T-helper 2 cell (primary cell): ENCODE measurements at places on chromosomes 2 and 18.

- DNase-seq: peak; percentile 5
Measured at GRCh38 chr2:47708801-47709499, 74.0 kb upstream of the MSH6 start.

GRCh38 chr18:45046228-45046627 lies 365.5 kb downstream of the SETBP1 start:
- no peak for DNase-seq

DNA sequence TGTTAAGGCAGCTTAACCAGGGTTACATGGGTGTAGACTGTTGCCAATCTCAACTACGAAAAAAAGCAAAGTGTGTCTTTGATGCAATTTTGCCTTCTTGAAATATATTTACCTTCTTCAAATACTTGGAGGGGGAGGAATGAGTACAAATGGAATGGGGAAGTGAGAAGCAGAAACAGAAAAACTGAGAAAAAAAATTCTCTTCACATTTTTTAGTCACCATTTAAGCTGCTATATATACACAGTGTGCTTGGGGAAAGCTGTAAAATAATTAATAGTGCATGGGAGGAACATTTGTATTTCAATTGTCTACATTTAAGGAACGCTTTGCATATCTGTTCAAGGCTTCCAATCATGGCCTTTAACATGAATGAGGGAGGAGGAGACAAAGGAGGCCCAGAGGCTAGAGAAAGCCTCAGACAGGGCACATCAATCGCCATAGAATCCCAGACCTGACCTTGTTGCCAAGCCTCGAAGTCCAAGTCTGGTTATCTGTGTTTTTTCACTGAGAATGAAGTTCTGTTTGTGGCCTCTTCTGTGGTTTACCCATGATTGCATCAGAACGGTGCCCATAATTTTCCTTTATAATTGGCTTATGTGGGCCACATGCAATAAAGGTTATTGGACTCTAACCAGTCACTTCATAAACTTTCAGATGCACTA lies 158.6 kb downstream of the PIK3C3 start:
- DNase-seq: peak; percentile 35

DNA sequence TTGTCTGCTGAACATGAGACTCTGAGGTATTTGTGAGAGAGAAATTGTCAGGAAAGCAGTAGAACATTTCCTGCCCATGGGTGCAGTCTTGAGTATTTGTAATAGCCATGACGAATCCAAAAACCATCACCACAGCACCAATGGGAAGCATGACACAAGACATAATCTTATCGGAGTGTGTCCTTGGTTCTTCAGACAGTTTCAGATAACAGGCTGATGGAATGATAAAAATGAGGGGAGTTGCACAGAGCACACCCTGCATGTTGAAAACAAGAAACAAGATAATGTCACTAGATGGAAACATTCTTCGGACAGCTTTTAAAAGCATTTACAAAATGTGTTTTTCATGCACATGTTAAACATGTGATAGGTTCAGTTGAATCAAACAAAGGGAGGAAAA lies 56.9 kb downstream of the SLC38A11 start:
- no peak for DNase-seq

DNA sequence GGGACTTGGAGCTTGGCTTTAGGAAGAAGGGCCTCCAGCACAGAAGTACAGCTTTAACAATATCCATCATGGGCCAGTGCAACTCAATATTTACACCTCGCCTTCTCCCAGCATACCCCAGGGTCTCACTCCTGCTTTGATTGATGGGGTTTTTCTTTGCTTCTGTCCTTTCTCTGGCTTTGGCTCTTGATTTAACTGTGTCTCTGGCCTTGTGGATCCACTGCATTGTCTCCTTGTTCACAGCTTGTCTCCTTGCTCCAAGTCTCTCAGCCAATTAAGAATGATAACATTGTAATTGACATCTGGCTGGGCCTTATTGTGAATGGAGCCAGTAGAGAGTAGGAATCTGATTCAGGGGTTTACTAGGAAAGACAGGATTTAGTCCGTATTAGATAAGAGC lies 1019.5 kb downstream of the TMEM182 start:
- no peak for DNase-seq

DNA sequence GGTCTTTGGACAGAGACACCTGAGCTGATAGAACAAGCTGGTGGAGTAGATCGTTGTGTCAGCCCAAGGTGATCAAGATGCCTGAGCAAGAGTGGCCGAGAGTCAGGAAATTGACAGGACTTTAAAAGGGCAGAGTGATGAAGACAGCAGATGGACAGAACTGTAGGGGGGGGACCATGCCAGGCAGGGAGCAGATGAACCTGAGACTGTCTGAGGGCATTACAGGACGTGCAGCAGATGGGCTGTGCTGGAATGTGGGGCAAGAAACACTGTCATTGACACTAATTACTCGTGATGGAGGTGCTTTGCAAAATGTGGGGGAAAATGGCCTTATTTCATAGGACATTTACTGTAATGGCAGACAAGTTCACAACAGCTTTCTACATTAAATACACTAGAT lies 225.0 kb downstream of the THSD7B start:
- no peak for DNase-seq

GRCh38 chr2:25524507-25524906 lies 148.9 kb downstream of the DTNB start:
- no peak for DNase-seq

DNA sequence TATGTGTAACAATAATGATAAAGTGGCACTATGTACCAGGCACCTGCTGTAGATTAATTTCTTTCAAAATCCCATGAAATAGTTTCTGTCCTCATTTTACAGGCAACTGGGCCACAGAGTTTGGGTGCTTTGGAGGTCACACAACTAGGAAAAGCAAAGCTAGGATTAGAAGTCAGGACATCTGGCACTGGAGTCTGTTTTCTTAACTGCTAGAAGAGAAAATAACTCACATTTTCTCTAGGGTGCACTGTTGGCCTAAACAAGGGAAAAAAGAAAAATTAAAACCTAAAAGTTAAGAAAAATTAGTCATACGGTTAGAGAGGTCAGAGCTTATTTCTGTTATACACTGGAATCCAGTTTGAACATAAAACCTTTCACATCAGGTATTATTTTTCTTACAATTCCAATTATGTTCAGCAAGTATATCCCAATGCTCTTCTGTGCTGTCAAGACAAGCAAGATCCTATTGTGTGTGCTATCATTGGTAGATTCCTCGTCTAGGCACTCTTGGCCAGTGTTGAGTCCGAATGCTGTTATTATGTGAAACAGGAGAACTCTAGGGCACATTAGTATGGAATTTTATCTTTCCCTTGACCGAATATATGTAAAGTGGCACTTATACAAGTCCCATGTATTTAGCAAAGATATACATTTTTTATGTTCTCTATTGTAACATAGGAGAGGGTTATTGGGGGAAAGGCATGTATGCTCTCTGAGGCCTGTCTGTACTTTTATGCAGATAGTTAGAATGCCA lies 1.5 kb upstream of the OSGEPL1 start:
- no peak for DNase-seq

DNA sequence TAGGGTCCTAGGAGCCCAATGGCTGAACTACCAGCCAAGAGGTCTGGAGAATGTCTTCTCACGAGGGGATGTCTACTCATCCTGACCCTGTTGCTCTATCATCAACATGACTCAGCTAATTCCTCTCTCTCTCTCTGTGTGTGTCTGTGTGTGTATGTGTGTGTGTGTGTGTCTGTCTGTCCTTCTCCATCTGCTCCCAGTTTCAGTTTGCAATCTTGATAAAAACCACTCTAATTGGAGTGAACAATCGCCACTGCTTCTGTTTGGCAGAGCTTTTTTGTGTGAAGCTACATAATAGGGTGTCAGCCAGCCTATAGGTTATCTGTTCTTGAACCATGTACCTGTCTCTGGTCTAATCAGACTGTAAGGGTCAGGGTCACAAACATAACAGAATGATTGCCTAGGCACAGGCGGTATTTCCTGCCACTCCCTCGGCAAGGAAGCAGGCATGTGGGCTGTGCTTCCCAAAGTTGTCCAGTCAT lies 219.8 kb downstream of the SH3BP4 start:
- DNase-seq: no peak

DNA sequence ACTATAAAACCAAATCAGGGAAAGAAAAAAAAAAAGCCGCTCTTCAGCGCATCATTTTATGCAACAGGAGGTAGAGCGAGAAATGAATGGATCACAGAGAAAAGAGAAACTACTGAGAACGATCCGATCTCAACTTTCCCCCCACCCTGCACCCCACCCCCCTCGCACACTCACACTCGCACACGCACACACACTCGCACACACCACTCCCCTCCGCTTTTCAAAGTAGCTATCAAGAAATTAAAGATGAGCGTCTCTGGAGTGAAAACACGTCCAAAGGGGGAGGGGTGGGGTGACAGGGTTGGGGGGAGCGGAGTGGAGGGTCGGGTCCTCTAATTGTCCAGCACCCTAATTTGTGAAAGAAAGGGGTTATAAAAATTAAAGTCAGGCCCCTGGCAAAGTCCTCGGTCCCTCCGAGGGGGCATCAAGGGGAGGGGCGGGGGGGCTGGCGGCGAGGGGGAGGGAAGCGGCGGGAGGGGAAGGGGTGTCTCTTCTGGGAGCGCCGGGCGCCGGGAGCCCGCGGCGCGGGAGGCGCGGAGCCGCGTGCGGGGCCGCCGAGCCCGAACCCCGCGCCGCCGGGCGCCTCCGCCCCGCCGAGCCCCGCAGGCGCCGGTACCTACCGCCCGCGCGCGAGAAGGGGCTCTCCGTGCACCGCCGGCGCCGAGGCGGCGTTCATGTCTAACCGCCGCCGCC lies 428 bp downstream of the TCF4 start:
- no peak for DNase-seq

DNA sequence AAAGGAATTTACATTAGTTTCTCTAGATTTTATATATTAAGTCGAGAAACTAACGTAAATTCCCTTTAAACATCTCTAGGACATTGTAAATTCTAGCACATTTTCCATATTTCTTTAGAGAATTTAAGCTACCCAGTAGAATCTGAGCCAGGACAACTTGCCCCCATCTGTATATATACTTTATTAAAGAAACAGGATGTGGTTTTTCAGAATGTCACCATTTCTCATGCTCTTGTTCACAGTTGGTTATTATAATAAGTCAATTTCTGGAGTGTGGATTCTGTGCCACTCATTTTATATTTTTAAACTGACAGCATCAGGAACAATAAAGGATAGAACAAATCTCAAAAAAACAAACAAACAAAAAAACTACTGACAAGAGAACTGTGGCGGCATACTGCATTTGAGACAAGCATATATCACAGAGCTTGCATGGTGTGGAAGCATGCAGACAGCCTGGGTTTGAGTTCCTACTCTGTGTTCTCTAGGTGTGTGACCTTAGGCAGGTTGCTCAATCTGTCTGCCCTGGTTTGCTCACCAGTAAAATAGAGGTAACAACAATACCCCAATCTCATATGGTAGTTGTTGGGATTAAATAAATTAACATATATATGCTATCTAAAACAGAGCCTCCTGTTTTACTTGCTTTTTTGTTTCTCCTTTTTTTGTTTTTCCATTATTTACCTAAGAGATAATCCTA lies 61.4 kb upstream of the DNER start:
- no peak for DNase-seq

- no peak for DNase-seq
Measured at GRCh38 chr18:56799756-56800155, 148.6 kb downstream of the WDR7 start.

GRCh38 chr18:48756511-48757226 lies 194.1 kb downstream of the SMAD7 start:
- DNase-seq: no peak

DNA sequence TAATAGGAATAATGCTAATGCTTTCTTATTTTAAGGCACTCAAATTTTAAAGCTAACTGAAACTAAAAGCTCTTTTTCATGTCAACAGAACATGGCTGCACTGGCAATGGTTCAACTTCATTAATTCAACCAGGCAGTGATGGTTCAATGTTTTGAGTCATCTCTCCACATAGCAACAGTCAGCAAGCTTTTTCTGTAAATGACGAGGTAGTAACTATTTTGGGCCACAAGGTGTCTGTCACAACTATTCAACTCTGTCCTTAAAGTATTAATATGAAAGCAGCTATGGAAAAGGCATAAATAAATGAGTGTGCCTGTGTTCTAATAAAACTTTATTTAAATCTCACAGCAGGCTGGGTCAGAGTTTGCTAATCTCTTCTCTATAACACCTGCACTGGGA lies 1425.6 kb upstream of the PIK3C3 start:
- DNase-seq: no peak

DNA sequence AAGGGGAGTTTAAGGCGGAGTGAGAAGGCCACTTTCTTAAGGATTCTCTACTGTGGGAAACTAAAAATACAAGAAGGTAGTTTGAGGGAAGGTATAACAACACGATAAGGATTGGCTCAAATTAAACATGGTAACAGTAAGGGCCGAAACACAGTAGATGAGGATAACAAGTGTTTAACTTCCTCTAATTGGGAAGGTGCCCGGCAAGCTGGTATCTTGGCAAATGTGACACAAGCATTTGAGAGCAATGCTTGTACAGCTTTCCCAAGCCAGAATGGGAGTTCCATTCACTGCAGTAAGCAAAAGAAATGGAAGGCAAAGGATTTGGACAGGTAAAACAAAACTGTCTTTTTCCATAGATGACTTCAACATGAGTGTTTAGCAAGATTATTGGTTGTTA lies 19.8 kb downstream of the USP40 start:
- DNase-seq: no peak

DNA sequence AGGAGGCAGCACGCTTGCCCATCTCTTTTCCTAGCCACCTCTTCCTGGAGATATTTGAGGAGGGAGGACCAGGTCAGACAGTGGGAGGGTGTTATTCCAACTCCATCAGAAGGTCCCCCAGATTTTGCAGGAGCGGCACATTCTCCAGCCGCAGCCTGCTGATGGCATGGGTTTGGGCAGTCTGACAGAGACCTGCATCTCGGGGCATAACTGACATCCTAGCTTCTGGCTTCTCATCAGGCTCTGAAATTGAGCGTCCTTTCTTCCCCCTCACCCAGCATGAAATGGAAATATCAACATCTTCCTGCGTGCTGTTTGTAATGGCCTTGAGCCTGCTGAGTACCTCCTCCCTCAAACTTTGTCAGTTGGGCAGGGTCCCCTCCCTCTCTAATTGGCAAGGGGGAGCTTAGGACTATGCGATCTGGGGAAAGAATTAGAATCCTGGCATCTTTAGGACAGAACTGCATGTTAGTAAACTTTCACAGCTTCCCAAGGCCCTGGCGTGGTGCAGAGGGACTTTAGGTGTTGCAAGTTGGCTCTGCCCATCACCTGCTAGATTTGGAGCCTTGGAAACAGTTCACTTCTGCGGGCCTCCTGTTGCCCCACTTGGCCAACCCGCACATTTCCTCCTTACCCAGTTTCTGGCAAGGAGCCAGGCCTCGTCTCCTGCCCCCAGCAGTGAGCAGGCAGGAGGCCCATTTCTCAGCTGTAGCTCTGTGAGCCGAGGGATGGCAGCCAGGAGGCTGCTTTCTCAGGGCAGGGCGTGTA lies 2.2 kb downstream of the ITM2C start:
- peak; percentile 79 for DNase-seq

- DNase-seq: no peak
Measured at GRCh38 chr2:74822771-74823566, 11.0 kb upstream of the HK2 start.

GRCh38 chr2:45300026-45300750 lies 290.9 kb upstream of the SIX2 start:
- no peak for DNase-seq

DNA sequence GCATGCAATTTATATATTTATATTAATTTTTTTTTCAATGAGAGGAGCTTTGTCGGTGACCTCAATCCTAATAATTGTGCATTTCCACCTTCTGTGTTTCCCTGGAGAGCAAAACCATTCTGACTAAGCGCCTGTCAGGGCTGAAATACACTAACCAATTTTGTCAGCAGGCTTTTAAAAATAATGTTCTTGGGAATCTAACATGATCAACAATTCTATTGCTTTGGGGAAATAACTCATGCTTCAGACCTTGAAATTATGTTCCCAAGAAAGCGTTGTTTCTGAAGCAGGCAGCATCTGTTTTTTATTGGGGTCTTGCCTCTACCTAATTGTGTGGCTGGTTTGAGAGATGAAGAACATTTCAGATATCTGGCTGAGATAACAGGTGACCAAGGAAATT lies 129.1 kb upstream of the ALKAL2 start:
- no peak for DNase-seq
